Activated naive CD4-positive, alpha-beta T cell treated with anti-CD3 and anti-CD28 coated beads, Interleukin-2, amount 50 U/mL, for 72 hours (primary cell): ENCODE measurements at places on chromosomes 1 and 21. TPM values are rescaled to one million over a fixed set of nuclear protein-coding genes. Genes with fewer than 3 reads are reported as not detected.

The PADI2 gene
- total RNA-seq = 0.11 TPM

The CCDC27 gene
- not detected for total RNA-seq

The KIAA1614 gene
- total RNA-seq = 0.31 TPM

The SPATA1 gene
- 3.0 TPM for total RNA-seq

The OR2M3 gene
- total RNA-seq = not detected

The CEP170 gene
- 72.9 TPM for total RNA-seq

The TNFRSF18 gene
- 250 TPM for total RNA-seq

The DRAM2 gene
- total RNA-seq = 23.0 TPM

The S100A7 gene
- not detected for total RNA-seq

The PAX7 gene
- not detected for total RNA-seq

The TTC39A gene
- total RNA-seq = 1.1 TPM

The MCOLN3 gene
- 0.16 TPM for total RNA-seq

The KLF17 gene
- not detected for total RNA-seq

The IFI44L gene
- 8.4 TPM for total RNA-seq

The FMN2 gene
- total RNA-seq = not detected

The VCAM1 gene
- 0.36 TPM for total RNA-seq

The TBX19 gene
- 2.0 TPM for total RNA-seq

The PLEKHG5 gene
- total RNA-seq = 2.8 TPM

The ZBTB8A gene
- total RNA-seq = 0.18 TPM

The ELF3 gene
- 0.37 TPM for total RNA-seq

The TEDDM1 gene
- not detected for total RNA-seq

The LCE3E gene
- total RNA-seq = not detected

The S100A1 gene
- not detected for total RNA-seq

The ETNK2 gene
- 1.6 TPM for total RNA-seq

The SLC6A9 gene
- total RNA-seq = 6.2 TPM

The GRIK3 gene
- not detected for total RNA-seq

The OR10J5 gene
- total RNA-seq = not detected

The PROX1 gene
- 0.34 TPM for total RNA-seq

The MAST2 gene
- 39.6 TPM for total RNA-seq

The PLA2G4A gene
- 0.09 TPM for total RNA-seq

The CNR2 gene
- 0.05 TPM for total RNA-seq
